AG20443 (cell line): ENCODE measurements at places on chromosomes 6 and 20.

DNA sequence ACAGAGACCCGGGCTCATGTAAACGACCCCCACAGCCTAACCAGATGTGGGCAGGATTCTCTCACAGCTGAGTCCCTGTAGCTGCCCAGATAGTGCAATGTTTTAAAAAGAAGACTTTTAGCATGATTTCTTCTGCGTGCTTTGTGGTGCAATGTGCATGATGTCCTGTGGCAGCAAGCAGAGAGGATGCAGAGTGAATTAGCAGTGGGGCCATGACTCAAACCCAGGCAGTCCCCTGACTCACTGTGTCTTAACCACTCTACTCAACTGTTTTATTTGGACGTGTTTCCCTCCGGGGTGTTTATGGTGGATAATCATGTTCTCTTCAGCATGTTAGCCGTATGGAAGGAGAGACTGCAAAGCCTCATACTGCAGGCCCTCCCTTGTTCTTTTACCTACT, 247.9 kb downstream of the SLC24A3 start:
- DNase-seq, result peak; percentile 29

GRCh38 chr6:13559968-13560650, 14.3 kb upstream of the SIRT5 start:
- DNase-seq, result no peak

- peak; percentile 57 for DNase-seq
These were observed 172.9 kb downstream of the ADGRG6 start for GRCh38 chr6:142474531-142475289.

GRCh38 chr6:90082847-90083246, 188.6 kb downstream of the GJA10 start:
- DNase-seq, result no peak

- no peak for DNase-seq
These were observed 402.5 kb upstream of the FKBP1C start for GRCh38 chr6:62808565-62809293.

DNA sequence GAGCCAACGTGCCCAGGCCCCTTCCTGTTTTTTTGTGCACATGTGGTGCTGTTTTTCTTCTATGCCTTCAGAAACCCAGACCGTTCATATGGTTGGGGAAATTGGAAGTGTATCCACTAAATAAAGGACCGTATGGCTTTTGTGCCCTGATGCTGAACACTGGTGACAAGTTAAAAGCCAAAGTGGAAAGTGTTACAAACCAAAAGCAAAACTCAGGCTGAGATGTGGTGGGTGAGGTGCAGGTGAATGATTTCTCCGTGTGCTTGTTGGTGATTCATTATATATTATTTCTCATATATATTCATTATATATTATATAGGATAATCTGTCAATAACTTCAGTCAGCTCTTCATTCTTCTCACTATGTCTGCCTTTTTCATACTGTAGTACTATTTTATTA, 148.6 kb downstream of the SOBP start:
- DNase-seq, result no peak

- no peak for DNase-seq
These were observed 8.1 kb downstream of the HLA-DQB1 start for GRCh38 chr6:32658268-32658897.

GRCh38 chr20:2817891-2818595, 1.9 kb downstream of the TMEM239 start:
- peak; percentile 11 for DNase-seq

DNA sequence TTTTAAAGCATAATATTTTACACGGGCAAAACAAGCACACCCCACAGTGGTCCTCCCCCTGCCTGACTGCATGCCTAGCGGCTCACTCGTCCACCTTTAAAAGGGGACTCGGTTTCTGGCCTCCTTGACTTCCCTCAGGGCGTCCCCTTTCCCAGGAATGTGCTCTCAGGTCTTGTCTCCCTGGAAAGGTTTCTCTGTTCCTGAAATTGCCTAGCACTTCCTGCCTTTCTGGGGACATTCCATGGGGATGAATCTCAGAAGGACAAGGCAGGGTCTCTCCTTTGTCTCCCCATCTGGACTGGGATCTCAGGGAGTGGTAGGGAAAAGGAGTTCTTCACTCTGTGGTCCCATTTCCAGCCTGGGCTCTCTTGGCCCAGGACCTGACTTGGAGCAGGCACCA, 4.9 kb downstream of the TCF15 start:
- DNase-seq, result no peak

GRCh38 chr6:152098683-152099082, 291.2 kb downstream of the ESR1 start:
- DNase-seq, result no peak

DNA sequence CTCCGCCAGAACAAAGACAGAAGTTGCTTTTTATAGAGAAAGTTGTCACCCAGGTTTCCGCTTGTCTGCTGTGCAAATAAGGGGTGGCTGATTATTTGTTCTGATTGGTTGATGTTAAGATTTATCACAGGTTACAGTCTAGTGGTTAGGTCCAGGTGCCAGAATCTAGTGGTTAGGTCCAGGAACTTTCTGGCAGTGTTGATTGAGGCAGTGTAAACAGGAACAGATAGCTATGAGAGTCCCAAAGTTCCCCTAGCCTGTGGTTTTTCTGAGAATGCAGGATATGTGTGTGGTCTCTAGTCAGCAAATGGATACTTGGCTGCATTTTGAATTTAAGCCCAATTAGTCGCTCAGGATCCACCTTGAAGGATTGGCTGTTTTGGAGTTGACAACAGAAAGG, 148.0 kb downstream of the TMEM200A start:
- DNase-seq, result peak; percentile 49

DNA sequence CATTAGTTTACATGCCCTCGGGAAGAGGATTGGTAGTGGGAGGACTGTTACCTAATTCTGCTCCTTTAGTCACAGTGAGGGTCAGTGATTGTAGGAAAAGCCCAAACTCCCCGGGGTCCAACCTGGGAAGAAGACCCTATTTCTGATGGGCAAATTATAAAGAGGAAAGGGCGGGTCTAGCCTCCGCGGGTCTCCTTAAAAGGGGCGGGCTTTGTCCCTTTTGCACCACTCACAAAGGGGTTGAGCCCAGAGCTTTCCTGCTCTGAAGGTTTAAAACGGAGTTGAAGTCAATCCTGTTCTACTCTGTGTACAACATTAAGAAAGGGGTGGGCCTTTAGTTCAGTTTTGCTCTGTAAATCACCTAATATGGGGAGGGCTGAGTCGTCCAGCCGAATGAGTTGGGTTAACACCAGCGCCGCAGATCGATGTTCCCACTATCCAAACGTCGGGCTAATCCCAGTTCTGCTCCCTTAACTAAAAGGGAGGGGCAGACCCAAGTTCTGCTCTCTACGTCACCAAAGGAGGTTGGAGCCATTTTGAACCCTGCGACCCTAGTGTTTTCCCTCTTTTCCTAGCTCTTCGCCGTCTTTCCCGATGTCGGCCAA, 920 bp upstream of the RNF5 start:
- DNase-seq, result no peak

DNA sequence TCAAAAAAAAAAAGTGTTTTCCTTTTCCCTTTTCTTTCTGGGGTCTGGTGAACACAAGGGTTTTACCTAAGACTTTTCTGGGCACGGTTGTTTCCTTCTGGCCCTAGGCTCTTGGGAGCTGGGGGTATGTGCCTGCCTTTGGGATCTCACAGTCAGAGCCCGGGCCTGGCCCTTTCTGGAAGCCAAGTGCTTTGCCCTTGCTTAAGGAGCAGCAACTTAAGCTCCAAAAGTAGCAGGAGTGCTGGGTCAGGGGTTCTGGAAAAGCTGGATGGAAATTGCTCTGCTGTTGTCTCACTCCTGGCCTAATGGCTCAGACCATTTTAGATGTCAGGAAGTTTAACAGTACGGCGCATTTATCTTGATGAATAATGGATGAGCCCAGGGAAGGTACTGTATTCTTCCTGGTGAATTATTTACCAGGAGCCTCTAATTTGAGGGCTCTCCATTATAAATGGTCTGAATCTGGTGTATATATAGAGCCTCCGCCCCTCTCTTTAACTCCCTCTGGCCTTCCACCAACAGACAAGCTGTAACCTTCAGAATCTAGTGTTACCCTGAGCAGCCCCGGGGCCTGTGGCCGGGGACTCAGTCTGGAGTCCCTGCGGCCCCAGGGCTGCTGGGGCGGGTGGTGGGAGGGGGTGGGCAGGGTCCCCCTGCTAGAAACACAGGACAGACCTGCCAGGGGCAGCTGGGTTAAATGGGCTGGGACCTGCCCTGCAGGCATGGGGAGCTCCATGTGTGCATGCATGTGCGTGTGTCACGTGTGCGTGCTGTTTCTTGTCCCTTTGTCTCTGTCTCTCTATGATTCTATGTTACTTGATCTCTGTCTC, 37.5 kb downstream of the PTK7 start:
- DNase-seq, result no peak

DNA sequence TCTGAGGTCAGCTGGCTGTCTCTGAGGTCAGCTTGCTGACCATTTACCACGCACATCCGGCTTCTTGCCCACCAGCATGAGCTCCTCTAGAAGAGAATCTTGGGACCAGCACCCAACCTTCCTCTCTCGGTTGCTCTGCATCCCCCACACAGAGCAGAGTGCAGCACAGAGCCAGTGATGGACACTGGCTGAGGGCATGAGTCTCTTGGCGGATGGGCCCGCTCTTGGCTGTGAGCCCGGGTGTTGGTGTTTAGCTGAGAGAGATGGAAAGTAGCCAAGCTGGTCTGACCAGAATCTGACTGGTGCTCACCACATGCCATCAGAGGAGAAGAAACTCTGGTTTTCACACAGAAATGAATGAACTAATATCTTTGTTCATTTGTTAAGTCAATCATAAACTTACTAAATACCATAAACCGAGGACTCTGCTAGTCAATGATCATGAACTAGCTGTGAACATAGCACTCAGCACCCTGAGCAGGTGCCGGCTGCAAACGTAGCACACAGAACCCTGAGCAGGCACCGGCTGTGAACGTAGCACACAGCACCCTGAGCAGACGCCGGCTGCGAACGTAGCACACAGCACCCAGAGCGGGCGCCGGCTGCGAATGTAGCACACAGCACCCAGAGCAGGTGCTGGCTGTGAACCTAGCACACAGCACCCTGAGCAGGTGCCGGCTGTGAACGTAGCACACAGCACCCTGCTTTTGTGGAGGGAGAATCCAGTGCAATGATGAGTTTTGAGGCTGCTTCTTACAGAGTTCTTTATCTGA, 10.4 kb upstream of the THBS2 start:
- DNase-seq, result peak; percentile 45

- DNase-seq, result no peak
These were observed 28.3 kb upstream of the TLDC2 start for GRCh38 chr20:36847710-36848040.

GRCh38 chr6:168624540-168624939, 183.6 kb downstream of the SMOC2 start:
- no peak for DNase-seq

DNA sequence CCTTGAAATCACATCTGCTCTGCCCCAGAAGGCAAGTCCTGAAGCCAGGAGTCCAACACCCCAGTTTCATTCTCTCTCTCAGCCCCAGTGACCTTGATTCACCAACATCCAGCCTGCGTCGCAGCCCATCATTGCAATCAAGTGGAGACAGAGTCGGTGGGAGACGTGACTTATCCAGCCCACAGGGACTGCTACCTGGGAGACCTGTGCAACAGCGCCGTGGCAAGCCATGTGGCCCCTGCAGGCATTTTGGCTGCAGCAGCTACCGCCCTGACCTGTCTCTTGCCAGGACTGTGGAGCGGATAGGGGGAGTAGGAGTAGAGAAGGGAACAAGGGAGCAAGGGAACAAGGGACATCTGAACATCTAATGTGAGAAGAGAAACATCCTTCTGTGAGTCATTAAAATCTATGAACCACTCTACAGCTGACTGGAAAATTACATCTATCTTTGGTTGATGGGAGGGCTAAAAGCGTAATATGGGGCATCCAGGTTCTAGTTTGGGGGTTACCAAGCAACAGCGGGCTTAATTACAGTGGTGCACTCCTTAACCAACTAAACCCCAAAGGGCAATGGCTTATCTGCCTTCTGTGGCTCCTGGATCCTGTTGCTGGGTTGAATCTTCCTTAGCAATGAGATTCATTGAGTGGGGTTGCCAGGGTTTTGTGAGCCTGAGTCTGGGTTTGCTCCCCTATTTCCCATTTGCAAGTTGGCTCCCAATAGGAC, 2.5 kb downstream of the LY6G6D start:
- DNase-seq, result no peak

GRCh38 chr6:82702574-82702973, 339.0 kb downstream of the TPBG start:
- no peak for DNase-seq

GRCh38 chr6:89944826-89945407, 50.6 kb downstream of the GJA10 start:
- DNase-seq, result no peak

DNA sequence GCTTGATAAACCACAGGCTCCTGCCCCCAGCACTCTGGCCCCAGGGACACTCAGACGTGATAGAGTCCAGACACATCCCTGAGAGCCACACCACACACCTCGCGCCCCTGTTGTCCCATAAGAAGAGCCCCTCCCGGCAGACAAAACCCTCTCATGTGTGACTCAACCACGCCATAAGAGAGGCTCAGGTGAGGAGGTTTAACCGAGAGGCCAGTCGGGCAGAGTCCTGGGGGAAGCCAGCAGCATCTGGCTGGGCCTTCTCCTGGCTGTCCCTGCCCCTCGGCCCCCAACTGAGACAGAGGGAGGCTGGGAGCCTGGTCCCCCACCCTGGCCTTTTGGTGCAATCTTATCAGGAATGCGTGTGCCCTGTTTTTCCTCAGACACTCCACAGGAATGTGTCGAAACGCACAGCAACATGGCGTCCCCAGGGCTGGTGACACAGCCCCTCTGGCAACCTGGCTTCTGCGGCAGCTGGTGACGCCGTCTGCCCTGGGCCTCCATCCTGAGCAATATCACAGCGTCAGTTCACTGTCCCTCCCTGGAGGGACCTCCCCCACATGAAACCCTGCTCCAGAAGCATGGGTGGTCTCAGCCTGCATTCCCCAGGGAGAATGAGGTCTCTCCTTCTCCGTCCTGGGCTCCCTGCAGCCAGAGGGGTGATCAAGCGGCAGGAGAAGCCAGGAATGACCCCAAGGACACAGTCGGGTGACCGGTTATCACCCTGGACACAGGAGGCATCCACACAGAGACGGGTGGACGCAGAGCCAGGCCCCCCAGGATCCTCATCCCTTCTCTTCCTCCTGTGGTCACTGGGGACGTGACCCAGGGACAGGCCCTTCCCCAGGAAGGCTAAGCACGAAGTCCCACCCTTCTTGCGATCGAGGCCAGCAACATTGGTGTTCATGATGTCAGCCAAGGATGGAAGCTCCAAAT, 156.6 kb upstream of the AFDN start:
- DNase-seq, result no peak

GRCh38 chr20:57432862-57433491, 41.8 kb downstream of the RBM38 start:
- DNase-seq, result no peak

GRCh38 chr6:10215326-10216110, 199.4 kb downstream of the TFAP2A start:
- DNase-seq, result no peak

GRCh38 chr6:127092466-127092865, 26.0 kb upstream of the RSPO3 start:
- no peak for DNase-seq

DNA sequence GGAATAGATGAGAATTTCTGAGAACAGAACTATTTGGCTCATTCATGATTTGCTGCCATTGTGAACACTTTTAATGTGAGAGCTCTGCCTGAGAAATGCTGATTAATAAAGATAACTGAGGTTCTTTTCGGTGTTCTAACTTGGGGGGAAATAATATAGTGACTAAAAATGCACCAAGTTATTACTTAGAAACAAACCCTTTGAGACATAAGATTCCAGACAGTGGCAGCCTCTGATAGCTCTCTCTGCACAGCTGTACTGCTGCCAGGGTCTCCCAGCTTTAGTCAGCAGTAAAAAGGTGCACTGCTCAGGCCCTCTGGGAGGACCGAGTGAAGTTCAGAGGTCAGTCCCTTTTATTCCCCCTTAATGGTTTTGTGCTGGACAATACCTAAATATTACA, 2.5 kb upstream of the PRDM1 start:
- no peak for DNase-seq
